ENCODE measurements at places on chromosomes 6 and 20.
A peak's percentile ranks its signal among the peaks of the same experiment; 100 is the strongest.

DNA sequence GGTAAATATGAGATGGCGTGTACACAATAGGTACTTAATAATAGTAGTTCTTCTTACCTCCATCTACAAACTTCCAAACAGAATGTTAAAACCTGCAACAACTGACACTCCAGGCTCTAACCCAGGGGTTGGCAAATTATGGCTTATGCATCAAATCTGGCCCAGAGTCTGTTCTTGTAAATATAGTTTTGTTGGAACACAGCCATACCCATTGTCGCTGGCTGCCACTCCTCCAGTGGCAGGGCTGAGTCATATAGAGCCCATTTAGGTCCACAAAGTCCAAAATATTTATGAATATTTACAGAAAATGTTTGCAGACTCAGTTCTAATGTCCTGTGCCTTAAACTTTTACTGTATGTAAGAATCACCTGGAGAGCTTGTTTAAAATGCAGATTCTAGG, 69.9 kb upstream of the BTBD3 start:
- DNase-seq = no peak

GRCh38 chr6:157035546-157035945, 258.4 kb downstream of the ARID1B start:
- no peak for DNase-seq

DNA sequence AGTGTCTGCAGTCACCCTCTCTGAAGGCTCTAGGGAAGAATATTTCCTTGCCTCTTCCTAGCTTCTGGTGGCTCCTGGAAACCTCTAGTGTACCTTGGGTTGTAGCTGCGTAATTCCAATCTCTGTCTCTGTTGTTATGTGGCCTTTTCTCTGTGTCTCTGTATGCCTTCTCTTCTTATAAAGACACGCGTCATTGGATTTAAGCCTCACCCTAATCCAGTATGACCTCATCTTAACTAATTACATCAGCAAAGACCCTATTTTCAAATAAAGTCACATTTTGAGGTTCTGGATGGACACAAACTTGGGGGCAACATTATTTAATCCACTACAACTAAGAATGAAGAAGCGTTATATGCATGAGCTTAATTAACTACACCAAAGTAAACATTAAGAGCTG, 111.4 kb upstream of the ZNF184 start:
- DNase-seq = no peak

GRCh38 chr6:4363656-4364055, 228.3 kb upstream of the ECI2 start:
- DNase-seq = no peak

- DNase-seq = no peak
These were observed 35.1 kb downstream of the DSE start for GRCh38 chr6:116405652-116406356.

- DNase-seq = no peak
These were observed 57.8 kb upstream of the ARID1B start for GRCh38 chr6:156719395-156719719.

GRCh38 chr6:148837941-148838340, 91.1 kb downstream of the UST start:
- no peak for DNase-seq

DNA sequence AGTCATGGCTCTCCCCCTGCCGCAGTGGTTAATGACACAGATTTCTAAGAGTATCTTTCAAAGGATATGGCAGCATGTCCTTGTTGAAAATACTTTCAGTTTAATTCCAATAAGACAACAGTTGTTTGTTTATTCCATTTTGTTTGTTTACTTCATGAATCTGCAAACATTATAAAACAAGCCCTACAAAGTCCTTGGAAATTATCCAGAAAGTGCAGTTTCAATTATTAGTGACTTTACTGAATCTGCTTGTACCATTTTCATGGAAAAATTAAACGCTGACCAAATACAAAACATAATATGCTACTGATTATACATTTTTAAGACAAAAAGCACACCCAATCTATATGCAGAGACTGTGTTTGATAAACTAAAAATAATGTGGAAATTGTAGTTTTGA, 3.3 kb downstream of the HEY2 start:
- no peak for DNase-seq

DNA sequence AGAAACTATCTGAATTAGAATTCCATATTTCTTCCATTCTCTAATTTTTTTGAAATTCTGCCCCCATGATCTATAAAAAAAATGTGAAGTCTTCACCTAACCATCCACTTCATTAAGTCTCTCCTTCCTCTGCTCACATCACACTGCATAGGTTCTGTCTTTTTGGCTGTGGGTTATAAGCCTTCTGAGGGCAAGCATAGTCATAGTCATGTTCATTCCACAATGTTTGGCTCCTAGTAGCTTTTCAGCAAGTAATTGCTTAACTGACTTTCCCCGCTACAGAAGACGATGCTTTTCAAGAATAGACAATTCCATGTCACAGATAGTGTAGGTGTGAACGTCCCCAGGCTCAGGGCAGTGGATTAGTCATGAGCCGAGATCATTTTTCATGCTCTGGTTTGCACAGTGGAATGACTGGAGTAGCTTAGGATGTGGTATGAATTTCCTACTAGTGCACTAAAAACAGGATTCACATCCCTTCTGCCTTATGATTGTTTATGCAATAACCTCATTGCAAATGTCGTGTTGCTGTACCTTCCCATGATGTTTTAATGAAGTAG, 29.1 kb downstream of the WRNIP1 start:
- DNase-seq = no peak

DNA sequence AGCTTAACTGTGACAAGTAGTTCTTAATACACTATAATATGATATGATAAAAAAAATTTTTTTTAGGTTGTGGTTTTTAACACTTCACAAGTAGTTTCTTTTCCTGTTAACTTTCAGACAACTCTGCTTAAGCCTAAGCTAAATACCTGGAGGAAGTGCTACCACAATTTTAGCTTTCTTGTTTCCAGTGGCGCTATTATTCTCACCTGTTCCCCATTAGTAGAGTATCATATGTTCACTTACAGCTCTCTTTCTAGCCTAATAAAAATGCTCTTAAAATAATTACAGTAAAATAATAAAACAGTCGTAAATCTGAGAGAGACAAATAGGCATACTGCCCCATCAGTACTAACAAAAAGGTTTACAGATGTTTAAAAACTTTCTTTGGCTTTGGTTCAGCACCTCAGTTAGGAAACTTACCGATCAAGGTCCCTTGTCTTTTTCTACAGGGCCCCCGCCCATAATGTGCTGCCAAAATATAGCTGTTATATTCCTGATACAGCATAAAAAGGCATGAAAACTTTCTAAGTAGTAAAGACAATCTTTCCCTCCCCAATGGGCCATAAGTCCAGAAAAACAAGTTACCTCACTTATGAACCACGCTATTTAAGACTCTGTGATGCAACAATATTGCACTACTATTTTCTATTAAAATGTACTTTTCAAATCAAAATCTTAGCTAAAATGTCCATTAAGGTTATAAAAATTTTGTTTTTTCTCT, 57.9 kb downstream of the SESN1 start:
- no peak for DNase-seq

GRCh38 chr6:29884261-29884660, 56.6 kb downstream of the HLA-G start:
- DNase-seq = no peak

DNA sequence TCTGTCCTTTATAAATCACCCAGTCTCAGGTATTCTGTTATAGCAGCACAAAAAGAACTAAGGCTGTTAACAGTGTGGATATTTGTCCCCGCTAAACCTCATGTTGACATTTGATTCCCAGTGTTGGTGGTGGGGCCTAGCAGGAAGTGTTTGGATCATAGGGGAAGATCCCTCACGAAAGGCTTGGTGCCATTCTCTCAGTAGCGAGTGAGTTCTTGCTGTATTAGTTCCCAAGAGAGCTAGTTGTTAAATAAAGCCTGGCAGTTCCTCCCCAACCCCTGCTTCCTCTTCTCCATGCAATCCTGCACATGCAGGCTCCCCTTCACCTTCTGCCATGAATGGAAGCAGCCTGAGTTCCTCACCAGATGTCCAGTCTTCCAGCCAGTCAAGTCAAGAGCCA, 29.8 kb upstream of the ERVFRD-1 start:
- DNase-seq = no peak

DNA sequence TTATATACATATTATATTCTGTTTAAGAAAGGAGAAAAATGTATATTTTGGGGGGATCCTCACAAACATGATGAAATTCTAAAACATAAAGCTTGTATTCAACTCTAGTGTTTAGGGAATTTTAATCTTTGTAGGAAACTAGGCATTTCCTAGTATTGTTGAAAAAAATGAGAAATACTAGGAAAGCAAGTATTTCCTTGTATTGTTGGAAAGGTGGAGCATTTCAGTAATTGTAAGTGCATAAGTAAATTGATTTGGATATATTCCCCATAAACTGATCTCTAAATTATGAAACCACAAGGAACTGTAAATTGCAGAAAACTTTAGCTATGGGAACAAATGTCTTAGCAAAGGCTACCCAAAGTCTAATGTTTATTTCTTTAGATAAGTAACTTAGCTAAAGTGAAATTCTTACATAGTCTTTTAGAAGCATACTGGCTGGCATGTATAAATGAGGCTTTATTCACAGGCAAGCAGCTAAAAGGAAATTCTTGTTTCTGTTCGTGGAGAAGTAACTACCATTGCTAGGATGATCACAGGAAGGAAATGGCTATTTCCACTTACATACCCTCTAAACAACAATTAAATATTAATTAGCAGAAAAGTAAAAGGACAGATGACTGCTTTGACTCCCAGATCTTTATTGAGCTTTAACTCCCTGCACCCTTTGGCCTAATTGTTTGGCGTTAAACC, 19.9 kb upstream of the NRN1 start:
- no peak for DNase-seq

DNA sequence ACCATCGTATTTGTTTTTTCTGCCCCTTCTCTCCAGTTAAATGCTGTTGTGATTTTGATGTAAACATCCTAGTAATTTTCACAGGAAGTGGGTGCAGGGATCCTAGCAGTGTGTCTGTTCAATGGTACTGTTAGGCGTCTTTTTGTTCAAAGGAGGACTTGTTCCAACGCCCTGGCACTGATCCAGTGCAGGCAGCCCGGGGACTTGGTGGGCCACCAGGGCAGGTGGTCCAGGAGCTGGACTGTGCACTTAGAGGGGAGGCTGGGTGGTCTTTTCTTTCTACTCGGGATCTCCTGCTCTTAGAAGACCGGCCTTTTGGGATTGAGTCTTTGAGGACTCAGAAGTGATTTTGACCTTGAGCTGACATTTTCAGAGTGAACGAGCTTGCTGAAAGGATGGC, 41.1 kb upstream of the NKX2-2 start:
- no peak for DNase-seq

- no peak for DNase-seq
These were observed 53.1 kb upstream of the TULP4 start for GRCh38 chr6:158259136-158259535.

DNA sequence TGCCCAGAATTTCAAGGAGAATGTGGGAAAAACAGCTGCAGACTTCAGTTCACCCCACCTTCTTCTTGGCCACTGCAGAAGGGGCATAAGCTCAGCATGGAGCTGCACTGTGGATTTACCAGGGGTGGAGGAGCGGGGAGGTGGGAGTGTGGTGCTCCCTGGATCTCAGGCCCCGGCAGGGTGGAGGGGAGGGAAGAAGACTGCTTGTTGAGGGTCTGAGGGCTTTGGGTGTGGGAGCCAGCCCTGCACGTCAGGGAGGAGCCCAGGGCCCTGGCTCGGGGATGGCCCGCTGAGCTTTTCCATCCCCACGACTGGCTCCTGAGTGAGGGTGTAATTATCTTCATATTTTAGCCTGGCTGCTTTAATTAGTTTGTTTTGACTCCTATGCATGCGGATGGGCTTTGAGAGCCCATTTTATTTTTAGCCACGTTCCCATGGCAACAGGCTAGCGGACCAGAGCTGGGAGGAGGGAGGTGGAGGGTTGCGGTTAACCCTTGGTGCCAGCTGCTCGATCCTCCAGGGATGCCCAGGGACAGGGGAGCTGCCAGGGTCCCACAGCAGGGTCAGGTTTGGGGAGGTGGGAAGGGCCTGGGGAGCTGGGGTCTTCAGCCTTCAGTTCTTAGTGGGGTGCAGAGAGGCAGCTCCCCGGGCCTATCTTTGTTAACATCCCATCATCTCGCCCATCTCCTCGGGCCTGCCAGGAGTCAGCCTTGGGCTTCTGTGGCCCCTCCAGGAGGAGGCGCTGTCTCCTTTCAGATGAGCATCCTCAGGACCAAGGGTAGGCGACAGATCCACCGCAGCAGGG, 68.2 kb downstream of the RAB44 start:
- DNase-seq = peak; percentile 38

DNA sequence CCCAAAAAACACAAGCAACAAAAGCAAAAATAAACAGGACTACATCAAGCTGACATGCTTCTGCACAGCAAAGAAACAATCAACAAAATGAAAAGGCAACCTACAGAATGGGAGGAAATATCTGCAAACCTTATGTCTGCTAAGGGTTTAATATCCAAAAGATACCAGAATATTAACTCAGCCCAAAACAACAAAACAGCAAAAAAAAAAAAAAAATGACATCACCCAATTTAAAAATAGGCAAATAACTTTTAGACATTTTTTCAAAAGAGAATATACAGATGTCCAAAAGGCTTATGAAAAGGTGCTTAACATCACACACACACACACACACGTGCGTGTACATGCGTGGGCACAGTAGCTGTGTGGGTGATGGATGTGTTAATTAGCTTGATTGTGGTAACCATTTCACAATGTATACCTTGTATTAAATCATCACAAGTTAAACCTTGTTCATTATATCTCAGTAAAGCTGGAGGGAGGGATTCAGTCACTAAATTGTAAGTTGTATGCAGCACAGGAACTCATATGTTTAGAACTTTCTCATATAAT, 52.4 kb downstream of the QKI start:
- no peak for DNase-seq

- no peak for DNase-seq
These were observed 9.3 kb upstream of the BAK1 start for GRCh38 chr6:33589392-33589730.

Data from GM04503 (cell line).